Aorta (tissue), 5 donors: ENCODE measurements at places on chromosomes 7 and 10. TPM values are rescaled to one million over a fixed set of nuclear protein-coding genes. Genes with fewer than 3 reads are reported as not detected.

The MCM10 gene
- total RNA-seq = 0.78 TPM

The DNAJB12 gene
- total RNA-seq = 34.7 TPM

The SFTPA2 gene
- total RNA-seq = 1.6 TPM

The SPRN gene
- not detected for total RNA-seq

The UCN3 gene
- total RNA-seq = not detected

The GIMAP1 gene
- total RNA-seq = 11.6 TPM

The FUOM gene
- 23.6 TPM for total RNA-seq

The LRRC4 gene
- total RNA-seq = 11.2 TPM

The SFTPA1 gene
- 1.7 TPM for total RNA-seq

The GPR15LG gene
- total RNA-seq = not detected

The INSYN2A gene
- total RNA-seq = not detected

The ALOX5 gene
- total RNA-seq = 62.5 TPM

The PAX2 gene
- not detected for total RNA-seq

The SPDYE9 gene
- not detected for total RNA-seq

The MRLN gene
- total RNA-seq = not detected

The CCL26 gene
- total RNA-seq = 1.9 TPM

The CPN1 gene
- total RNA-seq = not detected

The TMEM178B gene
- total RNA-seq = 0.42 TPM

The CREM gene
- 52.0 TPM for total RNA-seq

The MMD2 gene
- total RNA-seq = not detected

The CYP2C9 gene
- total RNA-seq = not detected

The NODAL gene
- total RNA-seq = not detected

The PNLIPRP3 gene
- not detected for total RNA-seq

The LIPM gene
- not detected for total RNA-seq

The VSTM4 gene
- total RNA-seq = 34.2 TPM

The CC2D2B gene
- total RNA-seq = 12.2 TPM

The DYNC1I1 gene
- 11.0 TPM for total RNA-seq

The ZNF488 gene
- not detected for total RNA-seq

The ZWINT gene
- total RNA-seq = 1.8 TPM

The UCMA gene
- total RNA-seq = not detected

The TRIM56 gene
- 58.3 TPM for total RNA-seq

The CUL2 gene
- 24.3 TPM for total RNA-seq

The ACHE gene
- total RNA-seq = 2.0 TPM

The GRM3 gene
- not detected for total RNA-seq

The STEAP4 gene
- 125 TPM for total RNA-seq

The CHN2 gene
- 22.0 TPM for total RNA-seq

The PARD3 gene
- total RNA-seq = 27.7 TPM
